Inflammatory macrophage treated with lipopolysaccharide for 4 hours (primary cell): ENCODE measurements at places on chromosomes 1 and 21.

- no peak for DNase-seq
Observed at GRCh38 chr1:244952940-244953339, 88.6 kb upstream of the HNRNPU start.

DNA sequence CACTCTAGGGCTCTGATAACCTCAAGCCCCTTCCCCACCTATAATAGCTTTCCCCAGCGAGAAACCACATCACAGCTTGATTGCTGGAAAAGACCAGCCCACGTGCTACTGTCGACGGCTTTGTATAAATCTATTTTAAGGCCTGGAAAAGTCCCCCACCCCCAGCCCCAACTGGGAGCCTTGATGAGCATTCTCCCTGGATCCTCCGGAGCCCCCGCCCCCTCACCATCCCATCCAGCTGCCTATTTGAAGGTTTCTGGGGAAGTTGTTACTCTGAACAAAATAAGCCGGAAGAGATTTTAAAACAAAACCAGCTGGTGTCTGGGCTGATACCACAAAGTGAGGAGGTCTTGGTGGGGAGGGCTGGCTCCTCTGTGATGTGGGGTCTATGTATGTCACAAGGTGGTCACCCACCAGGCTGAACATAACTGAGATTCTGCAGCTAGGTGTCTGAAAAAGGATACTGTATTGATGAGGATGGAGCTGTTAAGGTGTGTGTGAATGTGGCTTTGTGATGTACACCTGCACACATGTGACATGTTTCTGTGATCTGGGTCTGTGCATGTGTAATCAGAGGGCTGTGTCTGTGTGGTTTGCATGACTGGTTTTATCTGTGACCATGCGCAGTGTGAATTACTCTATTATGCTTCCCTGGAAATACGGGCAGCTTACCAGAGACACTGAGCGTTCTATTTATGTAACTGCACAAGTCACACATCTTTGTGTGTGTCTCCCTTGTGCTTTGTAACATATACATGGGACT is 25.0 kb downstream of the RIMS3 start:
- no peak for DNase-seq

DNA sequence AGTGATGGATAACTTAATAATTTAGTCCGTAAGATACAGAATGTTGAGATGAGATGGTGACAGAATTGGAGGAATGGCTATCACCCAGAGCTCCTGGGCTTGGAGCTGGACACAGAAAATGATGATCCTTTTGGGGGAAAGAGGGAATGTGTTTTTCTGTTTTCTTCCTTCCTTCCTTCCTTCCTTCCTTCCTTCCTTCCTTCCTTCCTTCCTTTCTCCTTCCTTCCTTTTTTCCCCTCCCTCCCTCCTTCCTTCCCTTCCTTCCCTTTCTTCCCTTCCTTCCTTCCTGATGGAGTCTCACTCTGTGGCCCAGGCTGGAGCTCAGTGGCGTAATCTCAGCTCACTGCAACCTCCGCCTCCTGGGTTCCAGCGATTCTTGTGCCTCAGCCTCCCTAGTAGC is 2.8 kb upstream of the GPR137B start:
- DNase-seq = no peak

DNA sequence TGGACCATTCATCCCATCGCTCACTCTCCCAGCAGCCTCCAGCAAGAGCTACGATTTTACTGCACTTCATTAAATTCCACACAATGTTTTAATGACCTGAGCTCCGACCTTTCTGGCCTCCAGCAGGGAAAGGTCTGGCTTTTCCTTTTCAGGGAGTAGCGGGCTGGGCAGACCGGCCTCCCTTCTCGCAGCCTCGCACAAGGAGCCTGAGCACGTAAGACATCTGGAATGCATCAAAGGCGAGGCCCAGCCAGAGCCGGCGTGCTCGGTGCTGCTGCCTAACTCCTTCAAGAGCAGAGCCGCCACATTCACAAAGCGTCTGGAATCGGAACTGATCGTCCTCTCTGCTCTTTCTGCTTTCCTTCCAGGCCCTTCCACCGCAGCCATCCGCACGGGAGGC is 32.5 kb upstream of the FHAD1 start:
- no peak for DNase-seq

GRCh38 chr1:12615865-12616708 is 1.9 kb downstream of the DHRS3 start:
- peak; percentile 79 for DNase-seq

GRCh38 chr1:244083383-244083943 is 32.4 kb downstream of the ZBTB18 start:
- DNase-seq = no peak
